ENCODE measurements at places on chromosomes 7 and 10.

DNA sequence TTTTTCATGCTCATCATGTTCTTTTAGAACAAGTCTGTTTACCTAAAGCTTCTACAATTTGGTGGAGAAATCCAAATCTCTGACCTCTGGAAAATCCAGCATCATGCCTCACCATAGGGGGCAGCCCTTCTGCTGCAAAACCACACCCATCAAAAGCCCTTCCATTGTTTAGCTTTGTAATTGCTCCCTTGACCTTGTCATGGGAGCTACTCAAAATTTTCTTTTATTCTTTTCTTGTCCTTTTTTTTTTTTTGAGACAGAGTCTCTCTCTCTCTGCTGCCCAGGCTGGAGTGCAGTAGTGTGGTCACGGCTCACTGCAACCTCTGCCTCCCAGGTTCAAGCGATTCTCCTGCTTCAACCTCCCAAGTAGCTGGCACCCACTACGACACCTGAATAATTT lies 234.4 kb downstream of the NEBL start:
- no peak for DNase-seq

DNA sequence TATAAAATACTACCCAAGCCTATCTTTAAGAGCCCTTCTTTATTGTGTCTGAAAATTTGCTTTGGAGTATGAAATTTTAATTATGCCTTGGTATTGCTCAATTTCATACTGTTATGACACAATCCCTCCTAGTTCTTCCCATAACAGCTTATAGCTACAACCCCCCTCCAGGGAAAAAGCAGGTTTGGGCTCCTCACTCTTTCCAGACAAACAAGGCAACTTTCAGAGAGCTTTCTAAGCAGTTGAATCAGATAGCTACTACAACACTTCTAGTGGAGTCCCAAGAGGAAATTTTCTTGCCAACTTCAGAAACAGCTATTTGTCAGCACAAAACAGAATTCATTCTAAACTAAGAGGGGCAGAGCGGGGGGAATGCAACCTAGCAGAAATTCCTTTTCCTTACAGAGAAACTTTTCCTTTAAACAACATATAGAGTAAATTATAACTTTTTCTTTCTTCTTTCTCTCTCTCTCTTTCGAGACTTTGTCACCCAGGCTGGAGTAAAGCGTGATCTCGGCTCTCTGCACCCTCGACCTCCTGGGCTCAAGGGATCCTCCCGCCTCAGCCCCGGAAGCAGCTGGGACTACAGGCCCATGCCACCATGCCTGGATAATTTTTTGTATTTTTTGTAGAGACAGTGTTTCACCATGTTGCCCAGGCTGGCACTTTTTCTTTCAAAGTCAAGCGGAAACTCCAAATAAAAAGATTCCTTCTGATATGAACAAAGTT lies 26.0 kb upstream of the JMJD1C start:
- DNase-seq: no peak

- DNase-seq: no peak
Measured at GRCh38 chr7:122694697-122695096, 4.2 kb downstream of the RNF133 start.

DNA sequence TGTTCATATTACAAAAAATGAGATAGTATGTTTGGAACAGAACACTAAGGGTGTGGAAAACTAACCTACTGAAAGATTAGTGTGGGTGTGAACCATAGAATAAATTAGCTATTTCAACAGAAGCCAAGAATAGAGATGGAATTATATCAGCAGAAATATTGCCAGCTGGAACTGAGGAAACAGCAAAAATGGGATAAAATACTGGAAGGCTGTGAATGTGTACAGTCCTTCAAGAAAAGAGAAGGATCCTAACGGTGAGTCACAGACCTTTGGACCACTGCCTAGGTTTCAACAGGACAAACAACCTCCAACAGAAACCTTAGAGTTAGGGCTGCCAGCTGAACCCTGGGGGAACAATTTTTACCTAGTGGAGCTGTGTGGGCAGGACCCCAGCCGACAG lies 395.0 kb downstream of the ZWINT start:
- DNase-seq: no peak

DNA sequence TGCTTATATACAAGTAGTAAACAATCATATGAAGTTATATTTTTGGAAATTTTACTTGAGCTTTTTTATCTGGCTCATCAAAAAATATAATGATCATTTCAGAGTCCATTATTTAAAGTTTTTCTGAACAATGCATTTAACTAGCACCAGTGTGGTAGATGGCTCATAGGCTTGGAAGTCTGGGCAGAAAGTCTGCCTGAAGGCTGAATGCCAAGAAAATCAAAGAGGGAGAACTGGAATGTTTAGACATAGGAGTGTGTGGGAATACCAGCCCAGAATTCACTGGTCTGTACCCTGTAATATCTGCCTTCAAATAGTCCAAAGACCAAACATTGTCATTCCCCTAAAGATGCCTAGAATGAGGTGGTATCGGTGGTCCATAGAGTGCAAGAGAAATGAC lies 40.3 kb upstream of the ANK3 start:
- DNase-seq: no peak

DNA sequence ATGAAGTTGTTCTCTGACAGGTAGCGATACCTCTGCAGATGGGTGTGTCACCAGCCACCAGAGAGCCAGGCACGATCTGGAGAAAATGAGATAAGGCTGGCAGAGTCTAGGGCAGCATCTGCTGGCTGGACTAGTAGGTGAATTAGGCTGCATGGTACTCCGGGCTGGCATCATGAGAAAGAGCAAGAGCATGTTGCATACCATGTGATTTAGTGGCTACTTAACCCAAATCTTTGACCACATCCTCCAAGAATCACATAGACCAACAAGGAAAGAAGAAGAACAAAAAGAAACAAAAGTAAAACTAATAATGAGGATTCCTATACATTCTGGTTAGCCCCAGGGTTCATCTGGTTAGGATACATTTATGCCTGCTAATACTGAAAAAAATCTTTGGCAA lies 23.4 kb upstream of the FAM170B start:
- DNase-seq: no peak

DNA sequence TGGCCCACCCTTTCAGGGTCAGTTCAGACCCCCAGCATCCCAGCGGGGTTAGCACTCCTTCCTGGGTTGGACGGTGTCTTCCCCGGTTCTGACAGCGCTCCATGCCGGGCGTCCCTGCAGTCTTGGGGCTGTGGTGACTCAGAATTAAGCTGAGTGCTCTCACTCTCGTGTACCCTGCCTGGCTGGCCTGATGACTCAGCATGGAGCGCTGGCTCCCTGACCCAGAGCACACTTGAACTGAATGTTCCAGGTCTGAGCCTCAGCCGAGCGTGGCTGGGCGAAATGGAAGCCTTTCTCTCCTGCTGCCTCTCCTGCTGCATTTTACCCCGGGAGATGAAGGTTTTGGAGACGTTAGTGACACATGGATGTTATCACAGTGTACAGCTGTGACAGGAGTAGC lies 7.1 kb downstream of the BAG3 start:
- DNase-seq: no peak

GRCh38 chr7:95501261-95501832 lies 15.6 kb downstream of the ASB4 start:
- no peak for DNase-seq

DNA sequence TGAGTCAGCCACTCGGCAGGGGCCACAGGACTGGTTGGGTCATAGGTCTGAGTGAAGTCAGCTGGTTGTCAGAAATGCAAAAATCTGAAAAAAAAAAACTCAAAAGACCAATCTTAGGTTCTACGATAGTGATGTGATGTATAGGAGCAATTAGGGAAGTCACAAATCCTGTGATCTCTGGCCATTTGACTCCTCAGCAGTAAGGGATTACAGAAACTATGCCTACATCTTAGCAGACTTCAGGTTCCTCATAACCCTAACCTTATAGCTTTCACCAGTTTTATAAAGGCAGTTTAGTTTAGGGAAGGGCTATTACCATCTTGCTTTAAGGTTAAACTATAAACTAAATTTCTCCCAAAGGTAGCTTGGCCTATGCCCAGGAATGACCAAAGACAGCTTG lies 163.1 kb upstream of the HGF start:
- DNase-seq: no peak

DNA sequence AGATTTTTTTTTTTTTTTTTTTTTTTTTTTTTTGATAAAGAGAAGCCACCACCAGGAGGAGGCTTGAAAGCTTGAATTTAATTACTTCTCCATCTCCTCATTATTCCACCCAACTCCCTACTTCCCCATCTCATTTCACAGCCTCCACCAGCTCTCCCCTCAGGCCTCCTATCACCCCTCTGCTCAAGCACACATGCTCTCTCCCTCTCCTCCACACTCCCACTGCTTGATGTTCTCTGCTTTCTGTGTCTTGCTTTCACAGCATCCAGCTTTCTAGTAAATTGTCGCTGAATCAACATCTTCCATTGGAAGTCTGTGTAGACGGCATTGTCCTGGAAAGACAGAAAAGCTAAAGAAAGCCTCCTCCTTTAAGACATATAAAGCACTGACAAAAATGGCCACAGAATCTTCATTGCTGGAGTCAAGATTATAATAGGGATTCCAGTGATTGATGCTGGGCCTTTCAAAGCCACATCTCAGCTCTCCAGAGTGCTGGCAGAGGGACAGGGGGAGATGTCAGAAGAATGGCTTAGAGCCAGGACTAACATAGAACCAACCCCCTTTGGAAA lies 58.3 kb downstream of the DOCK4 start:
- DNase-seq: no peak

DNA sequence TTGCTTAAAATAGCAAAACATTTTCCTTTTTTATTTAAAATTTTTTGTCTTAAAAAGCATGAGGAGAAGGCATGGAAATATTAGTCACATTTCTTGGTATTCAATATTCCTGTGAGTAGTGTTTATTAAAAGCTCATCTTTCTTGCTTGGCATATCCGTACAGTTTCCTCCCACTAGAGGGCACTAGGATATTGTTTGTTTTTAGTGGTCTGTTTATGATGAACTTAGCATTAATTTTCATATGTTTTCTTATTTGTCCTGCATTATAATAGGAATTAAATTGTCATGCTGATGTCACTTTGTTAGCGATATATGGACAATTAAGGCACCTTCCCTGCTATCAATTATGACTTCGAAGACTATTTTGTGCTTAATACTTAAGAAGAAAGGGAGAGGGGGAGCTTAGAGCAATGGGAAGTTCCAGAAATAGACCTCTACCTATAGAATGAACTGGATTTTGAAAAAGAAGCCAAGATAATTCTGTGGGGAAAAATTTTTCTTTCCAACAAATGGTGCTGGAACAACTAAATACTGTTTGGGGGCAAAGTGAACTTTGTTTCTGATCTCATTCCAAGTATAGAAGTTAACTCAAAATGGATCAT lies 91.0 kb upstream of the STRIP2 start:
- peak; percentile 56 for DNase-seq

- no peak for DNase-seq
Measured at GRCh38 chr10:12597176-12597575, 247.8 kb downstream of the CAMK1D start.

GRCh38 chr10:124657806-124658205 lies 86.4 kb downstream of the FAM53B start:
- DNase-seq: no peak

GRCh38 chr7:111388912-111389311 lies 173.4 kb downstream of the IMMP2L start:
- DNase-seq: no peak

GRCh38 chr7:16935341-16935735 lies 53.6 kb upstream of the AGR3 start:
- no peak for DNase-seq

DNA sequence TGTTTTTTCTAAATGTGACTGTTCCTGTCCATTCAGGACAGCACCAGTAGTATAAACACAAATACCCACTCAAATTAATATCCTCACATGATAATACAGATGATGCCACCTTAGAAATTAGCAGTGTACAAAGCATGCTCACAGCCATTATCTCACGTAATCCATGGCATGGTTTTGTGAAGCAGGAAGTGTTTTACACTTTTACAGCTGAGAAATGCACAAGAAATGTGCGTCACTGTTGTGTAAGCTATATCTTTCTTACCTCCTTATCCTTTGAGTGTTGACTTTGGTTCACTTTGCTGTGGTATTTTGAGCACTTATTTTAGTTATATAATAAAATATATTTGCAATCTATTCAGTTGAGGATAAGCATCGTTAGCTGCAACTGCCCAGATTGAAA lies 31.6 kb downstream of the NKX2-3 start:
- no peak for DNase-seq

- no peak for DNase-seq
Measured at GRCh38 chr10:115059301-115059898, 33.8 kb upstream of the ATRNL1 start.

DNA sequence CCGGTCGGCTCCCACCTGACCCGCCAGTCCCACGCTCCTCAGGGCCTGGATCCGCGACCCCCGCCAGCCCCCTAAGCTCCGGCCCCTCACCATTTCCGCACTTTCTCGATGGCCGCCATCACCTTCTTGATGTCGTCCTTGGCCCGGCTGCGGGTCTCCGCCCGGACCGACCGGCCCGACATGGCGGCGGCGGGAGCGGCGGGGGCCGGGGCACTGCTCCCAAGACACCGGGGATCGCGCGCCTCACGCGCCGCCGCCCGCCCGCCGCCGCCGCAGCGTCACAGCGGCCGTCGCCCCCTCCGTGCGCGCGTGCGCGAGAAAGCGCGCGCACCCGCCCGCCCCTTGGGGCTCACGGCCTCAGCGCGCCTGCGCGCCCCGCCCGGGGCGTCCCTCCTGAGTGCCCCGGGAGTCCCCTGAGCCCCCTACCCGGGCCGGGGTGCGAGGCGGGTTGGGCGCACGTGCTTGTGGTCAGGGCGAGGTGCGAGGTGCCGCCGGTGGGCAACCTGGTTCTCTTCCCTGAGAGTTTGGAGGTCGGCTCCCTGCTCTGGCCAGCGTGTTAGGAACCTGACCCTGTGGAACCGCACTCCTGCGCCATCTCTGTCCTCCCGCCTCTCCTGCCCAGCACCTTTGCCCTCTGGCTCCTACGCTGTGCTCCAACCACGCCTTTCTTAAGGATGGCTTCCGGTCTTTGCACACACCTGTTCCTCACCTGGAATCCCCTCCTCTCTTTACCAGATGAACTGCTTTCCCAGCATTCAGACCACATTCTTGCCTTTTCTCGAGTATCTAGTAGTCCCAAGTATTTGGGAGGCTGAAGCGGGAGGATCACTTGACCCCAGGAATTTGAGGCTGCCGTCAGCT lies at the start of gene BCL7B:
Gene BCL7B, minus strand, starts transcription at position 294 of the 861 bp plus-strand sequence. Its CDS starts 112 bp downstream, at position 182.
- DNase-seq: peak; percentile 69

DNA sequence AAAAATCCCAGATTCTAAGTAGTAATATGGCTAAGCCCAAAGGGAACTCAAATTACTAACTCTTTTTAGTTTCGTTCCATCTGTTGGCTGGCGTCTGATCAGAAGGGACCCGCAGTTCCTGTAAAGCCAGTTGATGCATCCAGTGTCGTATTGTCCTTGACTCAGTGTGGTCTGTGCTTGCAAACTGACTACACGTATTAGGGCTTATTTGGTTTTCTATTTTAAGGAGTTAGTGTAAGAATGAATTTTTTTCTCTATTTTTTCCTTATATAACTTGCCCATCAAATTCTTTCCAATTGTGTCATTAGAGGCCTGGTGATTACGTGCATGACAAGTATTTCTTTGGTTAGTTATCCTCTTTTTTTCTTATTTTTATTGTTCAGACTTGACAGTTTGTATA lies 9.7 kb downstream of the ABCA13 start:
- no peak for DNase-seq
